ENCODE measurements at places on chromosomes 11 and 22. TPM values are rescaled to one million over a fixed set of nuclear protein-coding genes. Genes with fewer than 3 reads are reported as not detected.

RTN4R gene
- total RNA-seq: 3.9 TPM

MEI1 gene
- total RNA-seq: 1.3 TPM

GRCh38 chr11:104058680-104059079 is 22.2 kb downstream of the DDI1 start:
- no peak for ATAC-seq

- no peak for ATAC-seq
These were observed 10.5 kb upstream of the ZBTB16 start for GRCh38 chr11:114049050-114049449.

- no peak for ATAC-seq
These were observed 39.5 kb upstream of the SLC1A2 start for GRCh38 chr11:35458846-35459245.

- no peak for ATAC-seq
These were observed 22.8 kb downstream of the MRPL16 start for GRCh38 chr11:59787816-59788215.

DNA sequence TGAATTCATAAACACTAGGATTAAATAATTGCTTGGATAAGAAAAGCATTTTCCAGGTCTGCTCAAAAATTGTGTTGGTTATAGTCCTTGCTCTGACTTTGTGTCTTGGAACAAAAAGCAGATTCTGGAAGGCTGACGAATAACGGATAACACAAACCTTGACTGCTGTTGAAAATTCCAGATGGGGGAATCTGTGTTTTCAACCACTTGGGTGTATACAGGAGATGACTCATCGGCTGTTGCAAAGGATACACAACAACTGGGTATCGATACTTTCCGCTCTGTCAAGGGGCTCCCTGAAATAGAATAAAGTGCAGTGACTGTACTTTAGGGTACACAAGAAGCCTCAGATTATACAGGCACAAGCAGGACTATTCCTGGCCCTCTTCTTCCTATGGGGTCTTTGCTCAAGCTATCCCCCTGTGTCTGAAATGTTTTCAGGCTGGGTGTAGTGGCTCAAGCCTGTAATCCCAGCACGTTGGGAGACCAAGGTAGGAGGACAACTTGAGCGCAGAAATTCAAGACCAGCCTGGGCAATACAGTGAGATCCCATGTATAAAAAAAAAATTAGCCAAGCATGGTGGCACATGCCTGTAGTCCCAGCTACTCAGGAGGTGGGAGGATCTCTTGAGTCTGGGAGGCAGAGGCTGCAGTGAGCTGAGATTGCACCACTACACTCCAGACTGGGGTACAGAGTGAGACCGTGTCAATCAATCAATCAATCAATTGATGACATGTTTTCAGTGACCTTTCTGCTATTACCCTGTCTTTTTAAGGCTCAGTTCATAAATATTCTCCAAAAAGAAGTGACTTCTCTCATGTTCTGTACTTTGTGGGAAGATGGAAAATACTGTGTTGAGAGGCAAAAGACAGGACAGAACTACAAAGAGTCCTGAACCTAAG is 48.6 kb upstream of the UCP3 start:
- no peak for ATAC-seq

DNA sequence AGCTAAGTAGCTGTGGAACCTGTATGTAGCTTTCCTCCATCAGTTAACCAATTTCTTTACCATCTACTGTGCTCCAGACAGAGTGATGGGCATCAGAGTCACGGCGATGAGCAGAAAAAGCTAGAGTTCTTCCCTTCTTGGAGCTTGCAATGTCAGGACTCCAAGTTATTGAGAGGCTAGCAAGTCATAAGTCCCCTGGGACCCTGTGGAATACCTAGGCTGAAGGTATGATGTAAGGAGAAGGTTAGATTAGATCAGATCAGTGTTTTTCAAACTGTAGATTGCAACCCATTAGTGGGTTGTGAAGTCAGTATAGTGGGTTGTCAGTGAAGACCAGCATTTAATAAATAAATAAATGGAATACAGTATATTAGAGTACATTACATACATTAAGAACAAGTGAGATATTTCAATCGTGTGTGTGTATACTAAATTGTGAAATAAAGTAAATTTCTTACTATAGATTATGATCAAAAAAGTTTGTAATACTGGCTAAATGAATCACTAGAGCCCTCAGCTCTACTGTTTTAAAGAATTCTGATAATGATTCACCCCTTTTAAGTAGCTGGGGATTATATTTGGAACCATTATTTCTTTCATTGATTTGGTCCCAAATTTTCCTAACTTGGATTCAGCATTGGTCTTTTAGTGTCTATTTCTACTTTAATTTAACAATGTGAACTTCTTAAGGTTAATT is 52.3 kb downstream of the RASSF10 start:
- no peak for ATAC-seq

DNA sequence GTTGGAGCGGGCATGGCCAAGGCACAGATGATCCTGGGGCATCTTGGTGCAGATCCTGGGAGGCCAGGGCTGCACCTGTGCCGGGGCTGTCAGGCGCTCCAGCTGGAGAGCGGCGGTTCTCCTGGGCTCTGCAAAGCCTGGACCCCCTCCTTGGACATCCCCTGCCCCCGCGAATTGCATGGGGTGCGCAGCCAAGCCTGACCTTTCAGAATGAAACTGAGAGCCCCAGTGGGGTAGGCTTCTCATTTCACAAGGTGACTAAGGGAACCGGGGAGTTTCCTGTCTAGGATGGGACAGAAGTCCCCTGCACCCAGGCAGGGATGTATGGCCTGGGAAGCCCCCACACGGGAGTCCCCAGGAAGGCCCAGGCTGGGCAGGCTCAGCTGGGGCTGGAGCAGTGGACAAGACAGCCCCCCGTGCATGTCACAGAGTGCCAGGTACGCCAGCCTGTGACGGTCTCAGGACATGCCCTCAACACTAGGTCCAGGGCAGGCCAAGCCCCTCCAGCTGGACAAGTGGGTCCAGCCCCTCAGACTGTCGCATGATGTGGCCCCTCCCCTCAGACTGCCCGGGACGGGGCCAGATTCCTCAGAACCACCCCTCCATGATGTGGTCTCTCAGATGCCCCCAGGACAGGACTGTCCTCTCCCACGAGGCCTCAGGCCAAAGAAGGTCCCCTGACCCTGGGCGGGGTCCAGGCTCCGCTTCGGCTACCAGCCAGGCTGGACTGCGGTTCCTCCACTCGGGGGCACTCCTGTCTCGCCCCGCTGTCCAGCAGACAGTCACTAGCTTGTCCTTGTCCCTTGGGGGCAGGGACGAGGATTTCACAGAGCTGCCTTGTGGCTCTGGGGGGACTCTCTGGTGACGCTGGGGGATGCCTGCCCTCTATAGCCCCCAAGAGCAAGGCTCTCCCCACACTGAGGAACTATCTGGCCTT is 2.3 kb downstream of the LSP1 start:
- no peak for ATAC-seq

Measured in esophagus mucosa (tissue), 1 donor.